Activated CD4-positive, alpha-beta T cell treated with anti-CD3 and anti-CD28 coated beads, Interleukin-2, amount 50 U/mL, for 4 hours (primary cell): ENCODE measurements at places on chromosomes 7 and 10.

- DNase-seq: no peak
Observed at GRCh38 chr10:131849591-131850382, 51.0 kb upstream of the PPP2R2D start.

DNA sequence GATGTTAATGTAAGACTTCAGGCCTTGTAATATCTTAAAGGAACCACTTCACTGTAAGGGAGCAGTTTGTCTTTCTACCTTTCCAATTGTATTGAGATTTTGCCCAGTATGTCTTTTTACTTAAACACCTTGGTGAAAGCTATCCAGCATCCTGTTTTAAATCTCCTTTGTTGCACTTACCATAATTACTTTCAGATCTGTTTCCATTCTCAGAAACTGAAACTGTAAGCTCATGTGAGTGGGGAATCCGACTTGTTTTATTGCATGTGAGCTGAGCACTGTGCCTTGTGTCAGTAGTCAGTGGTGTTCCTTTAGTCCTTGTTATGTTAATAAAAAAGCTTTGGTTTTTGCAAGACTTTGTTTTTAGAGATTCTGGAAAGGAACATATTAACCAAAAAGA, 42.2 kb downstream of the BMPR1A start:
- DNase-seq: no peak

DNA sequence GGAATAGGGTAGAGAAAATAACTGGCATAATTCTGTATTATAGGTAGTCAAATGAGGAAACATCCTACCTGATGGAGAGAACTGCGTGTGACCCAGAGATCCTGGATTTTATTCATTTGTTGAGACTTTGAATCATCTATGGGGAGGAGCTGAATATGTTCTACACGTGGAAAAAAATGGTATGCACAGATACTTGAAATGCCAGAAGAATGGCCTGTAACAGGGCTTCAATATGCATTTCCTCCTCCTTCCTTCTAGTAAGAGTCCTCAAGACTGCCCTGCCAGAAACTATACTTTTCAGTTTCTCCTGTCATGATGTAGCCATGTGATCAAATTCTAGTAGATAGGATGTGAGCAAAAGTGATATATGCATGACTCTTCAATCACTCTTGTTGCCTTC, 301.6 kb upstream of the HGF start:
- no peak for DNase-seq

DNA sequence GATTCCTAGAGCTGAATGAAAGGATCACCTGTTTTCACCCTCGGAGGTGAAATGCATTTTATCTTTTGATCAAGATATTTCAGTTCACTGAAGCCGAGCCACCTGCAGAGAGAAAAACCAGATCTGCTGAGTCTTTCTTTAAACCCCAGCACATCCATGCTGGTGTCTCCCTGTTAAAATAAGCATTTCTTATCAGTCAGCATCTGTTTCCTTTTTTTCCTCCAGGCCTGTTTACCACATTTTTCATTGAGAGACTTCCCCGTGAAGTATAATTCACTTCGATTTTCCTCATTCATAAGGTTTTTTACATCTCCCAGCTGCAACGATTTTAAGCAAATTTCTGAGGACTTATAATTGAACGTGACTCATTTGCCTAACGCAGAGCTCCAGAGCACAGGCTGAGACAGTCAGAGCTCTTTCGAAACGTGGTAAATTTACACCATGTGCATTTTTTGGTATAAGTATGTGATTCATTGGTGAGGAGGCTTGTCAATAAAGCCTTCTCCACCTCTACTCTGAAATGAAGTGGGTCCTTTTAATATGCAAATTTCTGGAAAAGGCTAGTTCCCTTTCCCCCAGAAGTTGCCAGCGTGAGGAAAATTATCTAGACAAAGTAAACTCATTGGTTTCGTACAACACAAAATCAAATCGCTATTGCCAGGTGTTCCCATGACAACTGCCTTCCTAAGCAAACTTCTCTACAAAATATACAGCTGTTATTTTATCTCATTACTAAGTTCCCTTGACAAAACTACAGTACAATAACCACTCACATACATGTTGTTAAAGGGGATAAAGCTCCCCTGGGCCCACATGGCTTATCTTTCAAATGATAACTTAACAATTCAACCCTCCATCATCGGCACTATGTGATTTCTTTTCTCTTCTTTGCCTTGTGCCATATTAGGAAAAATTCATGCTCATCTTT, 374.8 kb upstream of the AKR1E2 start:
- no peak for DNase-seq

- DNase-seq: no peak
Observed at GRCh38 chr7:30937416-30937815, 25.8 kb downstream of the AQP1 start.

- DNase-seq: no peak
Observed at GRCh38 chr7:107032050-107032449, 12.5 kb upstream of the PRKAR2B start.

- DNase-seq: no peak
Observed at GRCh38 chr10:131625041-131625440, 275.8 kb upstream of the PPP2R2D start.

GRCh38 chr7:117775801-117776200, 97.4 kb downstream of the CTTNBP2 start:
- DNase-seq: no peak

DNA sequence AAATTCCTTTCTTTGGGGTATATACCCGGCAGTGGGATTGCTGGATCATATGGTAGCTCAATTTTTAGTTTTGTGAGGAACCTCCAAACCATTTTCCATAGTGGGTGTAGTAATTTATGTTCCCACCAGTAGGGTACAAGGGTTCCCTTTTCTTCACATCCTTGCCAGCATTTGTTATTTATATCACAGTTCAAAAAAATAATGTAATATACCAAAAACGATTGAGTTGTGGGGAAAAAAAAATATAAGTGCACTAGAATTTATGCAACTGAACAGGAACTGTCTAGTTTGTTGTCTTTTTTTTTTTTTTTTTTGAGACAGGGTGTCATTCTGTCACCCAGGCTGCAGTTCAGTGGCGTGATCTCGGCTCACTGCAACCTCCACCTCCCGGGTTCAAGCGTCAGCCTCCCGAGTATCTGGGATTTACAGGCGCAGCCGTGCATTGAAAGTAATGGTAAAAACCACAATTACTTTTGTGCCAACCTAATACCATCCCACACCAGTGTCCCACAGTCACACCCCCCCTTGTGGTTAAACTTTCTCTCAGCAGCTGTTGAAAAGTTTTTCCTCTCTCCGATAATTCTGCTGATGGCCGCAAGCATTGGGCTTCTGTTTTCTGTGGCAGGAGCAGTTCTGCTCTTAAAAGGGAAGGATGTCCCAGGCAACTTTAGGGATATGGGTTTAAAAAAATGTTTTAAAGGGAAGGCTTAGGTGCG, 6.8 kb upstream of the LAT2 start:
- DNase-seq: no peak

DNA sequence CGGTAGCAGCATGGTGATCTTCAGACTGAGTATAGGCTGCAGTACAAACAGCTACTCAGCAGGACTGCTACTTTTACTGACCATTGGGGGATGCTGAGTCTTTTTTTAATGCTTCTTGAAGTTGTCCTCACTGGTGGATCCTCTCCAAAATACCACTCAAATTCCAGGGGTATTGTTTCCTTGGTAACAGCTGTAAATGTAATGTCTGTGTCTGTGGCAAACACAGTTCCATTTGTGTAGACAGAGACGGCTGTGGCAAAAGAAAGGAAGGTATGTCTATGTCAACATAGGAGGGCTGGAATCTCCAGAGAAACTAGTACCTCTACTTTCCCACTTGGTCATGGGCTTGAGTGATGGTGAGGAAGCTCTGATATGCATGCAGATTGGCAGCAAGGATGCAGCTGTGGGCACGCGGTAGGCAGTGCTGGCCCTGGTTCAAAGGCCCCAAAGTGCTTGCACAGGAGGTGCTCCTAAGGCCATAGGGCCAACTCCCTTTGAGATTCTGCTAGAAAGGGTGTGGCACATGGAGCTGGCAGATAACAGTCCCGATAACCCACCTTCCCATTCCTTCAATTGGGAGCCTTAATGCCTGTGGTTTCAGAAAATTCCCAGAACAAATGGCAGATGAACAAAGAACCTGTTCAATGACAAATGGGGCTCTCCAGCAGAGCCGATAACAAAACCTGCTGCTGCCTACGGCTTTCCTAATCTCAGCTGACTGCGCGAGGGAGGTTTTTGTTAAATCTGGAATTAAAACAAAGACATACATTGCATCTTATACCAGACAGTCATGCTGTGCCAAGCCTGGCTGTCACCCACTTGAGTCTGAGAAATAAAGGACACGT, 43.0 kb downstream of the PKD1L1 start:
- DNase-seq: no peak

DNA sequence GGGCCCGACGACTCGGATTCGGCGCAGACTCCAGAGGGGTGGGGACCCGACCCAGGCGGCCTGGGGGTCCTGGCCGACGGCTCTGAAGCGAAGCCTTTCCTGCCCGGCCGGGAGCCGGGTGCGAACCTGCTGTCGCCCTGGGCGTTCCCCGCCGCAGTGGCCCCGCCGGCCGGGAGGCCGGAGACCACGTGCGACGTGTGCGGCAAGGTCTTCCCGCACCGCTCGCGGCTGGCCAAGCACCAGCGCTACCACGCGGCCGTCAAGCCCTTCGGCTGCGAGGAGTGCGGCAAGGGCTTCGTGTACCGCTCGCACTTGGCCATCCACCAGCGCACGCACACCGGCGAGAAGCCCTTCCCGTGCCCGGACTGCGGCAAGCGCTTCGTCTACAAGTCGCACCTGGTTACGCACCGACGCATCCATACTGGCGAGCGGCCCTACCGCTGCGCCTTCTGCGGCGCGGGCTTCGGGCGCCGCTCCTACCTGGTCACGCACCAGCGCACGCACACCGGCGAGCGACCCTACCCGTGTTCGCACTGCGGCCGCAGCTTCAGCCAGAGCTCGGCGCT, 15.4 kb downstream of the ZNF316 start:
- DNase-seq: no peak

DNA sequence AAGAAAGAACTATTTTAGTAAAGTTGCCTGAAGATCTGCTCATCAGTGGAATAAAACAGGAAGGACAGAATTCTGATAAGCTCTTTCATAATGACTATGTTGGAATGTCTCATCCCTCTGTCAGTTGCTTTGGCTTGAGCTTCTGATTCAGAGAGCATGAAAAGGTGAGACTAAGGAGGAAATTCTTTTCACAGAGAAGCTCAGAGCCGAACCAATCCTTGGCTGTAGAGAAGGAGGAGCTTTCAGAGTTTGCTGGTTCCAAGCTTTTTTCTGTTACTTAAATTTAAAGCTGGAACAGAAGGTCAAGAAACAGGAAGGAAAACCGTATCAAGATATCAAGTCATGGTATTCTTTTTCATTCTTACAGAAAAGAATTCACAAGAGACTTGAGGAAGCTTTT, 24.0 kb downstream of the GSTO2 start:
- no peak for DNase-seq

GRCh38 chr10:5843686-5844344, 30.6 kb upstream of the GDI2 start:
- DNase-seq: no peak

DNA sequence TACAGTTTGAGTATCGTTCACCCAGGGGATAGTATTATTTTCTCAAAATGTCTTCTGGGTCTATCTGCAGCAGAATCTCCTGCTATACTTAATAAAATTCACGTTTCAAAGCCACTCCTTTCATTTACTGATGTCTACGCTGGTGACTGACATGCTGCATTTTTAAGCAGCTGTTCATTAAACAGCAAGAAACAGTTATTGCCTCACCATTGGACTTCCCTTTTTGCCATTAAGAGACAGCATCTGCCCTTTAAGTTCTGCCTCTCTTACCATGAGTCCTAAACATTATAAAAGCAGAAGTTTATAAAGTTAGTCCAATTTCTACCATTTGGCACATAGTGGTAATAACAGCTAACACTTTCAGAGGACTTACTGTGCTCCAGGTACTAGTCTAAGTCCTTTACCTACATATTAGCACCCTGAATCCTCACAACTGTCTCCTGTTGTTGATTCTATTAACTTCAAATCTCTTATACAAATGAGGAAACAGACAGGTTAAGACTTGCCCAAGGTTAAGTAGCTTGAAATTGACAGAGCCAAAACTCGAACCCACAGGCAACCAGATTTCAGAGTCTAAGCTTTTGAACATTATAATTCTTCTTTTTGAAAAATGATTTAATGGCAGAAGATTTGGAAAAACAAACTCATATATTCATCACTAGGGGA, 169.5 kb downstream of the SNX13 start:
- DNase-seq: no peak

DNA sequence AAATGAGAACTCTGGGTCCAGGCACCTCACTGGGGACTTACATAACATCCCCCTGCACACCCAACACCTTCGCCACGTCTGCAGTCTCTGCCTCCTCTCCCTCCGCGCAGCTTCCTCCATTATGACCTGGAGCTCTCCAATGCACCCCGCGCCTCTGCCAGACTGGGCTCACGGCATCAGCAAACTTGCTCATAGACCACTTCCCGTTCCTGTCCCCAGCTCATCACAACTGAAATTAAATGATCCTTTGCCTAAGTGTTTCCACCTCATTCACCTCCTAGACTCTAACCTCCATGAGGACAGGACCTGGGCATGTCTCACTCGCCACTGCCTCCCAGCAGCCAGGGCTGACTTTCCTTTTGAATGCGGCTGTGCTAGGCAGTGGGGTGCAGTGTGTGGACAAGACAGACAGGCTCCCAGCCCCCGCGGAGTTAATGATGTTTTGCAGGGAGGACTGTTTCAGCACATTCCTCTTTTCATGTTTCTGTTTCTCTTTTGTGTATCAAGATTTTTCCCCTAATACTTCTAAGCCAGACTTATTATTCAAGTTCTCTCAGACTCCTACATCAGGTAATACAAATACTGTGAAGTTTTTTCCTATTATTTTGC, 18.8 kb downstream of the CHST15 start:
- DNase-seq: no peak

DNA sequence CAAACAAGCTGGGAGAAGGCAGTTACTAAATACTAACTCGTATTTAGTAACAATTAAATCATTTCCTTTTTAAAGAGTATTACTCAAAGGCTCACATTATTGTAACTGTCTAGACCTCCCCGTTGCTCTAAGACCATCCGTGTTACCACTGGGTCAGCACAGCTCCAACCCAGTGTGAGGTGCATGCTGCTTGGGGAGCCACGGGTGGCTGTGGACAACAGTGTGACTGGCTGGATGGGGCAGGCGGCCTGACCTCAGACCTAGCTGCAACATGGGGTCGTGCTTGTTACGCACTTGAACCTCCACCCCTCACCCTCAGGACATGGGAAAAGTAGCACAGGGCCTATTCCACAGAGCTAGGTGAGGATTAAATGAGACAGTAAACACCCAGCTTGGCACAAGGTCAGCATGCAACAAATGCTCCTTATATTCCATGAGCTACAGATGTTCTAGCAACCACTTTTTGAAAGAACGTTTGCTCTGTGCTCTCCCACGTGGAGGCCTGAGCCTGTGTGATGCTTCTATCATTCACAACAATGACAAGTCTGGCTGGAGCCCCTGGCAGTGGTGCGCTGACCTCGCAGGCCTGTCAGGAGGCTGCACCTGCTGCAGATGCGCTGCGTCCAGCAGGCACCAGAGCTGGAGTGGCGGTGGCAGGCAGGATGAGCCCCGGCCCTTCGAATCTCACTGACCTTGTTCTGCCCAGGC, 135.7 kb downstream of the PKD1L1 start:
- no peak for DNase-seq

- no peak for DNase-seq
Observed at GRCh38 chr10:62972103-62972502, 155.9 kb upstream of the EGR2 start.

GRCh38 chr10:19620811-19621210, 195.4 kb upstream of the PLXDC2 start:
- DNase-seq: no peak
